ENCODE measurements at places on chromosomes 13 and 19. TPM values are rescaled to one million over a fixed set of nuclear protein-coding genes. Genes with fewer than 3 reads are reported as not detected.

The SLAIN1 gene
- 175 TPM for total RNA-seq

The IFNL1 gene
- total RNA-seq: not detected

The SPATA13 gene
- total RNA-seq: 32.7 TPM

The IGFL3 gene
- total RNA-seq: not detected

The LGALS7 gene
- not detected for total RNA-seq

The TEKTIP1 gene
- not detected for total RNA-seq

The KLF2 gene
- total RNA-seq: 22.5 TPM

The IGFL2 gene
- 0.10 TPM for total RNA-seq

The CYP2A7 gene
- total RNA-seq: not detected

The PLPP2 gene
- 12.4 TPM for total RNA-seq

The TICAM1 gene
- 1.4 TPM for total RNA-seq

The CNN1 gene
- total RNA-seq: 11.2 TPM

The KIR3DL2 gene
- not detected for total RNA-seq

The FAM216B gene
- 5.6 TPM for total RNA-seq

The KCNC3 gene
- total RNA-seq: 4.7 TPM

The ZNF430 gene
- 10.9 TPM for total RNA-seq

The CFAP97D2 gene
- total RNA-seq: not detected

The CNFN gene
- 1.2 TPM for total RNA-seq

The FCAR gene
- not detected for total RNA-seq

The SERTM1 gene
- 14.3 TPM for total RNA-seq

The PSG1 gene
- not detected for total RNA-seq

The ZNF729 gene
- total RNA-seq: 0.30 TPM

The EDNRB gene
- 154 TPM for total RNA-seq

The FOXA3 gene
- not detected for total RNA-seq

The TMEM150B gene
- 0.66 TPM for total RNA-seq

The TJP3 gene
- total RNA-seq: 5.0 TPM
